ELR (cell line): ENCODE measurements at places on chromosomes 13 and 19.

DNA sequence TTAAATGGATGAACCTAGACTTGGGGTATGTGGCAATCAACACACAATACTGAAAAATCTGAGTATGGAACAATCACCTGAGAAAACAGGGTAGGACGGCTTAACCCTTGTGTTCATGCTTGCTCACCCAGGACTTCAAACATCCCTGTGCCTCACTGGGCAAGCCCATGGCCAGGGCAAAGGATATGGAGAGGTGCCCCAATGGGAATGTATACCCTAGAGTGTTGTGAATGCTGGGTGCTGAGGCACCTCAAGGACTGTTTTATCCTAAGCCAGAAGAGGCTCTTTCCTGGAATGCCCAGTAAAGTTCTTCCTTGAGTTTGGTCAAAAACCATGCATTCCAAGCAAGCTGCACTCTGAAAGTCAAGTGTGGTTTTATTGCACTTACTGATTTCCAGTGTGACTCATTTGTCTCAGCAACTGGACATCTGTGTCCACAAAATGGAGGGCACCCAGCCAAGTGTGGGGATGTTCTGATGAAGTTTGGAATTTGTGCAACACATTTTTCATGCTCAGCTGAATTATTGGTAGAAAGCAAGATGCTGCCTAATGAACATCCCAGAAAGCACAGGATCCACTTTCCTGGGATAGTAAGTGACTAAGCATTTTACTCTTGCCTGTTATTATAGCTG lies 531.3 kb downstream of the RFC3 start:
- peak; percentile 87 for DNase-seq

DNA sequence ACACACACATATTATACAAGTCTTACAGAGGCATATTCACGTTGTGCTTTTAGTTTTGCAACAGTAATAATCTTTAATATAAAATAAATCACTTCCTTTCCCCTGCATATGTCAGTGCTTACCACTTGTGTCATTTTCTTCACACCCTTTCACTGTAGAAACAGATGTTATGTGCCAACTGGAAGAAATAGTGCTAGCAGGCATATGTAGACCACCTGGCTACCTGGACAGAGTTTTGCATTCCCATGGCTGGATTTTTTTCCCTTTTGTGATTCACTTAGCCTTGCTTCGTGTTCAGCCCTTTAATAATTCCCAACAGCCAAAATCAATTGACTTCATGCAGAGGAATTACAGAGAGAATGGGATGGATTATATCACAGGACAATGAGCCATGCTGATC lies 399.1 kb upstream of the SPRY2 start:
- DNase-seq: no peak

DNA sequence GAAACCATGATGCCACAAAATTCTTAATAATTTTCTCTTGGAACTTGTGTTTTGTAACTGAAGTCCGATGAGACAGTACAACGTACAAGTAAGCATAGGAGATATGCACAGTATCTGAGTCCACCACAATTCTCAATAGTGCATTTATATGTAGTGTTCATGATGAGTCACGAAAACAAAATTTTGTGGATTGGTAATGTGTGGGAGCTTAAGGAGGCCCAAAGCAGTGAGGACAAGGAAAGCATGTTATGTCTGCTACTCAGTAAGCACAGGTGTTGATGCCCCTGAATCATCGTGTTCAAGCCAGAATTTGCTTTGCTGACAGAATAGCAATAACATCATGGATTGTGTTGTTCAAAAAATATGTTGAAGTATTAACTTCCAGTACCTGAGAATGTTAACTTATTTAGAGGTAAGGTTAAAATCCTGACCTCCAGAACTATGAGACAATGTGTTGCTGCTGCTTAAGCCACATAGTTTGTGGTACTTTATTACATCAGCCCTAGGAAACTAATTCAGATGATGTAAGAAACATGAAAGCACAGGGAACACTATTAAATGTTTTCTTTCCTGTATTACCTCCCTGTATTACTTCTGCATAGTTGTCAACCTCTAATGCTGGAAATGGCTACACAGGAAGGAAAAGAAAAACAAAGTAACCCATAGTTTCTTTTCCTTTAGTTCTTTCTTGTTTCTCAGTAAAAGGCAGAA lies 201.3 kb downstream of the SLITRK6 start:
- DNase-seq: peak; percentile 6

DNA sequence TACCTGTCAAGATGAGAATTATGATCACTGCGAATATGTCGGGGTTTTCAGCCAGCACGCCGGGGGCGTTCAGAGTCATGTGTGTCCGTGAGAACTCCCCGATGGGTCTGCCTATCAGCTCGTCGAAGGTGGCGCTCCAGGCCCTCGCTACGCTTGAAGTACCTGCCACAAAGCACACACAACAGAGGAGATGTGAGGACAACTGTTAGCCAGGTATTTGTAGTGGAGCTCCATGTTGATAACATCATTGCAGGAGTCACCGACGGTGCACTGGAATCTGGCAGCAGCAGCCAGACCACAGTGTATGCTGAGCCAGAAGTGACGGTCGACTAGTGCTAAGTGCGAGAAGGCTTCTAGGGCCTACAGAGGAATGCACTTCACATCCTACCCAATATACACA lies 62.7 kb downstream of the SLC7A1 start:
- DNase-seq: no peak

DNA sequence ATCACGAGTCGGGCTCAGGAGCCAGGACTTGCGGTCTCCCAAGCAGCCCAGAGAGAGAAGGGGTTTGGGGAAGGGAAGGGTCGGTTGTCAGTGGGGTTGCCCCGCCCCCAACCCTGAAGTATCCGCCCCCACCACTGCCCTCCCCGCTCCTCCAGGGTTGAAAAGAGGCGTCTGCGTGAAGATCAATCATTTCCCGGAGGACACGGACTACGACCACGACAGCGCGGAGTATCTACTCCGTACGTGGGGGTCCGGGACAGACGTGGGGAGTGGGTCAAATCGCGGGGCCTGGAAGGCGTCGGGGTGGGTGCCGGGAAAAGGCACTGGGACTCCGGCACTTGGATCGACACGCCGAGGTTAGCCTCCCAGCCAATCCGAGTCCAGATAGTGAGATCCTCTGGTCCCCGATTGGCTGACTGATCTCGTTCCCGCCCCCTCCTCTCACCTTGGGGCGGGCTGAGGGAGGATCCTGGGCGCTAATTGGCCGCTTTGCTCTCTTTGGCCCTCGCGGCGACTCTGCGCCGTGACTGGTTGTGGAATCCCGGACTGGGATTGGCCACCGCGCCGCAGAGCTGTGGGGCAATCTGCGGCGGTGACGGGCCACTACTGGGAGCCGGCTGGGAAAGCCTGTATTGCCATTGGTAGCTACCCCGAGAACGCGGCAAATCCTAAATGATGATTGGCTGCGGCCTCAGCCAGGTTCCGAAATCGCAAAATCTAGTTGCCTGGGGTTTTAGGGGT lies 13.3 kb upstream of the CACNG6 start:
- peak; percentile 87 for DNase-seq

GRCh38 chr19:51480590-51480989 lies 2.3 kb downstream of the CEACAM18 start:
- DNase-seq: peak; percentile 10

DNA sequence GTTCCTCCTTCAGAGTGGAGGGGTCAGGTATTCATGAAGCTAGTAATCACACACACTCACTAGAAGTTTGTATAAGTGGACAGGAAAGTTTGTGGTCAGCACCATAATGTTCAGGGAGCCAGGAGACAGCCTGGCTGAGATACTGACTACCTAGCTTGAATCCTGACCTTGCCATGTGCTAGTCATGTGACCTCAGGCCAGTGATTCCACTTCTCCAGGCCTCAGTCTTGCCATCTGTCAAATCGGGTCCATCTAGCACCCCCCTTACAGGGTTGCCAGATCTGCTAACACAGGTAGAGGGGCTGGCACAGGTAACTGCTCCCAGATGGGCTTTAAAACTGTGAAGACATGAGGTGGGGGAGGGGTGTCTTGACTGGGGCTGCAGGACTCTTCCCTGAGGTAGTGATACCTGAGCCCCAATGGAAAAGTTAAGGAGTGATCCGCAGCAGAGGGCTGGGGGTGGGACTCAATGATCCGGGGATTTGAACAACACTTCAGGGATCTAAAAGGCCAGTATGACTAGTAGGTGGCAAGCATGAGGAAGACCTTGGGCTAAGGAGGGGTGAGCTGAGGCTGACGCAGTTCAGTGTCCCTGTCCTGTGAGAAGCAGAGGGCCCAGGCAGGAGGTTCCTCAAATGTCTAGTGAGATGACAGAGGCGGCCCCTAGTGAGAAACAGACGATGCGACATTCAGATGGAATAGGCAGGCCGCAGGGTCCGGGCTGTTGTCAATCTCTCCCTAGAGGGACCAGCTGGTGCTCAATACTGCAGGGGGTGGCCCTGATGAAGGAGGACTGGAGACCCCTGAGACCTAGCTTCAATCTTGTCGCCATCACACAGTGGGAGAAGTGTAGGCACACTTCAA lies 8.5 kb downstream of the ACTMAP start:
- no peak for DNase-seq

DNA sequence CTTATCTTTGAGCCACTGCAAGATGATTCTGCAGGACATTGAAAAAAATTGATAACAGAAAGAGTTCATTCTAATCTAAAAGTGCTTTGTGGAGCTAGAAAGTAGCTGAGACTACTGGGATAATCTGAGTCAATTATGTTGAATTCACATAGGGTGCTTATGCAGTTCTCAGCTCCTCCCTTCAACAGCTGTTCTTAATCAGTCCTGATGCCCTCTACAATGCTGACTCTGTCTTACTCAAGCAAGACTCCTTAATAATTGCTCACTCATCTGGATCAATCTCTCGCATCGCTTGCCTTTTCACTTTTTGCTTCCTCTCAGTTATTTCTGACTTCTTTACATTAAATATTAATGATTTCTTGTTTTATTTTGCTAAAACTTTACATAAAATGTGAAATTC lies 182.1 kb downstream of the PCDH17 start:
- DNase-seq: no peak

- DNase-seq: no peak
Observed at GRCh38 chr19:3554254-3555083, 2.9 kb downstream of the MFSD12 start.

DNA sequence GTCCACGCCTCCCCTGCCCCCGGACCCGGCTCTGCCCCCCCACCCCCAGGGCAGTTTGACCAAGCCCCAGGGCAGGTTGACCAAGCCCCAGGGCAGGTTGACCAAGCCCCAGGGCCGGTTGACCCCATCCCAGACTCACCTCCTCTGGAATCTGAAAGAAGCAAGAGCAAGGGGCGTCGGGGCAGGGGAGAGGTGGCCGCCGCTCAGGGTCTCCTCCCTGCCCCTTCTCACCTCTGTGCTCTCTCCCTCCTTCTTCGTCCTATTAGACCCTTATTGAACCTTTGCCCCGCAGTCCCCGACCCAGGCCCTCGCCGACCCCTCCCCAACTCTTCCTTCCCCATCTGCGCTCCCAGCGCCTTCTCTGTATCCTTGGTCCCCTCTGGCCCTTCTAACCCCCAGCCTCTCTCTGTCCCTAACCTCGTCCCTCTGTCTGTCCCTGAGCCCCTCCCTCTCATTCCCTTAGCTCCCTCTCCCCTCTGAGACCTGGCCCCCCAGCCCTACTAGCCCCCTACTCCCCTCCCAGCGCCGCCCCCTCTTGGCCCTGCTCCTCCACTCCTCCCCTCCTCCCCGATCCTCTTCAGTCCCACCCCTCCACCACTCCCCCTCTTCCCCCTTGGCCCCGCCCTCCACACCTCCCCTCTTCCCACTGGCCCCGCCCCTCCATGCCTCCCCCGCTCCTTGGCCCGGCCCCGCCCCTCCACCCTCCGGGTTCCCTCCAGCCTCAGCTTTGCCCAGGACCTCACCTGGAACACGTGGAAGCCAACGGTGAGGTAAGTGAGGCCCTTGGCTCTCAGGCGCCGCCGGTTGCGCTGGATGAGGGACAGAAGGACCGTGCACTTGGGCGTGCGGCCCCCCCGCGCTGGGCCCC lies 7.6 kb downstream of the CAPN12 start:
- peak; percentile 55 for DNase-seq

- no peak for DNase-seq
Observed at GRCh38 chr19:10145031-10145430, 25.3 kb upstream of the EIF3G start.

GRCh38 chr13:109331898-109332297 lies 454.5 kb downstream of the IRS2 start:
- peak; percentile 61 for DNase-seq

DNA sequence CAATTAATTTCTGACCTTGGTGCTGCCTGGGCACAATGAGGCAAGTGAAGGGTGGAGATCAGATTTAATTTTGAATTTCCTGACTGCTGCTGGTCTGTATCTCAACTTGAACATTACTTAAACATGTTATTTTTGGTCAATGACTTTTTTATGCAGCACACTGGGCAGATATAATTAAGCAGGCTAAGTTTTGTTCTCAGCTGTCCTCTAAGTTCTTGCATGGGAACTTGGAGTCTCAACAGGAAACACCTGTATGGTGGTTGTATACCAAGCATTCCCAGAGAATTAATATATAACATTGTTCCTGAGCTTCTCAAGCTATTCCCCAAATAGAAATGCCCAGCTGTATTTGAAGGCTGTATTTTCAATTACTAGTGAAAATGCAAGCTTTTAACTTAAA lies 113.5 kb upstream of the EDNRB start:
- no peak for DNase-seq

GRCh38 chr13:99811067-99811700 lies 160.4 kb downstream of the ZIC5 start:
- DNase-seq: no peak

GRCh38 chr19:30335306-30335886 lies 36.8 kb upstream of the ZNF536 start:
- no peak for DNase-seq

GRCh38 chr13:109737046-109737573 lies 49.3 kb downstream of the IRS2 start:
- DNase-seq: no peak

- DNase-seq: no peak
Observed at GRCh38 chr13:85661675-85662074, 137.5 kb downstream of the SLITRK6 start.

- peak; percentile 54 for DNase-seq
Observed at GRCh38 chr19:1237027-1237659, 662 bp downstream of the CBARP start.

DNA sequence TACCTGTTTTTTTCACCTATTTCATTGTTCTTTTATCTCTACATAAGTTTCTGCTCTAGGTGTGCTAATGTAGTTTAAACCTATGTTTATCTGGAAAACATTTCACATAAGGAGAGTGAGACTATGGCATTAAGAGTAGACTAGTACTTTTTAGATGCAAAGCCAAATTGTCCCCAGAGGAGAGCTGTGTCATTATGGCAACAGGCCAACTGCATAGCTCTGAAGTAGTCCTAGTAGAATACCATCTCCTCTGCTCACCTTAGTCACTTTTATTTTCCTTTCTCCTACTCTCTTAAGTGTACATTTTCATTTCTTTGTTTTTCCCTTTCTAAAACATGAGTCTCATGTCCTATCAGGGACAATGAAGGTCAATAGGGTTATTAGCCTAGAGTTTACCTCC lies 123.1 kb downstream of the ITGBL1 start:
- peak; percentile 41 for DNase-seq
